ENCODE measurements at places on chromosomes 13 and 19. TPM values are rescaled to one million over a fixed set of nuclear protein-coding genes. Genes with fewer than 3 reads are reported as not detected.

Gene C1QTNF9B
- total RNA-seq, result not detected

GRCh38 chr13:85812282-85812681 is 13.1 kb upstream of the SLITRK6 start:
- no peak for DNase-seq

- no peak for DNase-seq
Measured at GRCh38 chr19:501646-502045, 5.4 kb downstream of the MADCAM1 start.

DNA sequence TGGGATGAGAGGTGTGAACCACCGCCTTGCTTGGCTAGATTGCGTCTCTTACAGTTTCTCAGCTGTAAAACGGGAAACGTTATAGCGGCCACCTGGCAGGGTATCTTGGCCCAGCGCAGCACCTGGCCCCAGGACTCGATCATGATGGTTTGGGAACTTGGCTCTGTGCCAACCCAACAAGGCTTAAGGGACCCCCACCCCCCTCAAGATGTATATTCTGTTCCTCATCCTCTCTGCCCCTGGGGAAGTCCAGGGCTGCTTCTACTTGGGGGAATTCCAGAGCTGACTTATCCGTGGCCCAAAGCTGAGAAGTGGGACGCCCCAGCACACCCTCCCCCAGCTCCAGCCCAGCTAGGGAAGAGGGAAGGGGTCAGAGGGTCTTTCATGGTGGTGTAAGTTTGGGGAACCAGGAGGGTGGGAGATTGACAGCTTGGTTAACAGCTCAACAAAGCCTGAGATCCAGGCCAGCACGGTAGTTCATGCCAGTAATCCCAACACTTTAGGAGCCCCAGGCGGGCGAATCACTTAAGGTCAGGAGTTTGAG is 695 bp downstream of the ICAM1 start:
- peak; percentile 39 for DNase-seq

DNA sequence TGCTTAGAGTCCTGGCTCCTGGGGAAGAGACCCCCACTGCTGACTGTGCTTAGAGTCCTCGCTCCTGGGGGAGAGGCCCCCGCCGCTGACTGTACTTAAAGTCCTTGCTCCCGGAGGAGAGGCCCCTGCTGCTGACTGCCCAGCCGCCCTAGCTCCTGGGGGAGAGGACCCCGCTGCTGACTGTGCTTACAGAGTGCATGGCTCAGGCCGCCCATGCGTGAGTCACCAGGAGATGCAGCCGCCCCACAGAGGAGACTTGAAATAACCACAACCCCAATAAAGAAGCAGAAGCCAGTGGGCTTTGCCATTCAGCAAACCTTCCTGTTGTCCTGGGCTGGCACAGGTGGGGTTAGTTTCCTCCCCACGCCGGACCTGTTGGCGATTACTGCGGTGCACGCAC is 79.2 kb upstream of the C13orf46 start:
- no peak for DNase-seq

DNA sequence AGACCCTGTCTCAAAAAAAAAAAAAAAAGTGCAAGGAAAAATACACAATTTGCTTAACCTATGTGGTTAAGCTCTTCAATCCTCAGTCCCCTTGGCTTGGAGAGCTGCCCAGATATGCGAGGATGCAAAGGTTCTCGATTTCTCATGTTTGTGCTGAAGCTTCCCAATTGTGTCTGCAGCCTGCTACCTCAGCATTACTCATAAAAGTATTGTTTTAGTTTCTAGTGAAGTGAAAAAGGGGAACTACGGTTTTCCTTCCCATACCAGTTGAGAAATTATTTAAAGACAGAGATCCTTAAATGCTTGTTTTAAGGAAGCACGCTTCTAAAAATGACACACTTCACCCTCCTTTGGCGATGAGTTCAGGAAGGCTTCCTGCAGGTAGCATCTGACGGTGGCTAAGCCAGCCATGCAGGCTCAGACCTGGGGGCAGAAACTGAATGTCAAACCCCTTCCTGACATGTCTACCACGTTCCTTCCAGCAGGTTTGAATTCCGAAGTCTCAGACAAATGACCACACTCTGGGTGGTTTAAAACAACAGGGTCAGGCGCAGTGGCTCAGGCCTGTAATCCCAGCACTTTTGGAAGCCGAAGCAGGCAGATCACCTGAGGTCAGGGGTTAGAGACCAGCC is 47.9 kb downstream of the RUBCNL start:
- no peak for DNase-seq
